ENCODE measurements at places on chromosomes 6 and 20.

GRCh38 chr20:35286077-35286898 is 1.7 kb upstream of the EIF6 start:
- no peak for DNase-seq

DNA sequence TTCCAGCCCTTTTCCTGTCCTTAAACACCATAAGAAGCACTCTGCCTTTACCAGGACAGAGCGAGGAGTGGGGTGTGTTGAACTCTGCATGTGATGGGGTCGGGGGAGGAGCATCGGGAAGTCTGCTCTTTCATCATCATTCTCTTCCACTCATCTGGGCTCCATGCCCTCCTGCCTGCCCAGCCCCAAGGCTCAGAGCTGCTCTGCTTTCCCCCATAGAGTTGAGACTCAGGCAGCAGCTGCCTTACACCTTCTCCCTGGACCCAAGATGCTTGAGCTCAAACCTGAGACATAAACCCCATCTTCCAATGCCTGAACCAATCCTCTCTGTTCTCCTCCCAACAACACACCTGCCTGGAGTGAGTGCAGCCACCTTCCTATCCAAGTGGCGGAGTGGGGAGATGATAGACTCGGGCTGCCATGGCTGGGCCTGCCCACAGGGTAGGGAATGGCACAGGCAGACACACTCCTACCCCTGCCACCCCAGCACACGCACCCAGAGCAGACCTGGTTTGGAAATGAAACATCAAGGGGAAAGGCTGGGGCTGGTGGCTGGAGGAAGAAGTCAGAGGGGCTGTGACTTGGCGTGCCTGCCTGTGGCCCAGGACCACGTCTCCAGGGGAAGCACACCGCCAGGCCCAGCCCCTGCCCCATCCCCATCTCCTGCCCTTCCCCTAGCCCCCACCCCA is 28.4 kb downstream of the TFEB start:
- peak; percentile 76 for DNase-seq

DNA sequence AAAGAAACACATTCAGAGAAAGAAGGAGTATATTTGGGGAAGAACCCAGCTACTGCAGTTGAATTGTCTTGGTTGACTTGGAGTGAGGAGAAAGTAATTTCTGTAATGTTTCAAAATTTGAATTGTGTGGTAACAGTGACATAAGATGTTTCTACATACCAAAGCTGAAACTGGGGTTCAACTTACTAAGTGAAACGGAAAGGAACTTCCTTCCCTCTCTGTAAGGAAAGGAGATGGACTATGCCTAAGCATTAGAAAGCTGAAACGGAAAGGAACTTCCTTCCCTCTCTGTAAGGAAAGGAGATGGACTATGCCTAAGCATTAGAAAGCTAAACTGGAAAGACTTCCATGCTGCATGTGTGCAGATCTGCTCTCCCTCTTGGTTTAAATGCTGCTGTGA is 46.0 kb downstream of the HUS1B start:
- no peak for DNase-seq

DNA sequence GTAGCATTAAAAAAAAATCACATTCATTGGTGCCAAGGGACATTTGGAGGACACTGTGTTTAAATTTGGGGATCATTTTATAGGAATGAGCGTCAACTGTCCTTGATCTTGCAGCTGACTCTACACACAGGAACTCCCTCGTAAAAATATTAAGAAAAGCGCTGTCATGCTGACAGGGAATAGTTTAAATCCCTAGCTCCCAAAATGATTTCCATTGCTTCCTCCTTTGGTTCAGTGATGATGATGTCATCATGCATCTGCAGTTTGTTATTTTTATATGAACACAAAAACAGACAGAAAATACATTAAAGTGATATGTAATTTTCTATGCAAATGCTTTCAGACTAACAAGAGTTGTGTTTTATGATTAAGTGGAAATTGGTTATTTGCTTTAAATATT is 275.6 kb downstream of the BTBD9 start:
- DNase-seq = no peak

- no peak for DNase-seq
These were observed 51.5 kb downstream of the DSTN start for GRCh38 chr20:17621229-17621968.

DNA sequence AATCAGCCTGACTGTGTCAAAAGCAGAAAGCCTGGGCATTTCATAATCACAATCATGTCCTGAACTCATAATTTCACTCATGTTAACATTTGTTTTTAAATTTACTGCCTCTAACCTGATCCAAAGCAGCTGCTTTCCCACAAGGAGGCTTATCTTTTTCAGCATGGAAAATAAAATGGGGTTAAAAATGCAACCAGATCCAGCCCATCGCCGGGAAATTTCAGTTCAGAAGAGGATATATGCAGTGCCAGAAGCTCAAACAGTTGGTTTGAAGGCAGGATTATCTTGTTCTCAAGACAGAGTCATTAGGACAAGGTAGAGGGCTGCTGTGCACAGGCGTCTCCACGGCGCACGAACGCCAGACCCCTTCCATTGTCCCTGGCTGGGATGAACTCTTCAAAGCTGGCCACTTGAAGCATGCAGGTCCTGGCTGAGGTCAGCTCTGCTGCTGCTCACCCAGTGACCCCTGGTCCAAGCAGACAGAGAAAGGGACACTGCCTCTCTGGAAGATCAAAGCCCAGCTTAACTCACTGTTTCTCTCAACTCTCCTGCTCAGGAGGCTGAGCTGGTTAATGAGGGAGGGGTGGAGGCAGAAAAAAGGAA is 191.1 kb upstream of the HEY2 start:
- DNase-seq = no peak

GRCh38 chr6:87905101-87905641 is 142.5 kb upstream of the SPACA1 start:
- DNase-seq = no peak

DNA sequence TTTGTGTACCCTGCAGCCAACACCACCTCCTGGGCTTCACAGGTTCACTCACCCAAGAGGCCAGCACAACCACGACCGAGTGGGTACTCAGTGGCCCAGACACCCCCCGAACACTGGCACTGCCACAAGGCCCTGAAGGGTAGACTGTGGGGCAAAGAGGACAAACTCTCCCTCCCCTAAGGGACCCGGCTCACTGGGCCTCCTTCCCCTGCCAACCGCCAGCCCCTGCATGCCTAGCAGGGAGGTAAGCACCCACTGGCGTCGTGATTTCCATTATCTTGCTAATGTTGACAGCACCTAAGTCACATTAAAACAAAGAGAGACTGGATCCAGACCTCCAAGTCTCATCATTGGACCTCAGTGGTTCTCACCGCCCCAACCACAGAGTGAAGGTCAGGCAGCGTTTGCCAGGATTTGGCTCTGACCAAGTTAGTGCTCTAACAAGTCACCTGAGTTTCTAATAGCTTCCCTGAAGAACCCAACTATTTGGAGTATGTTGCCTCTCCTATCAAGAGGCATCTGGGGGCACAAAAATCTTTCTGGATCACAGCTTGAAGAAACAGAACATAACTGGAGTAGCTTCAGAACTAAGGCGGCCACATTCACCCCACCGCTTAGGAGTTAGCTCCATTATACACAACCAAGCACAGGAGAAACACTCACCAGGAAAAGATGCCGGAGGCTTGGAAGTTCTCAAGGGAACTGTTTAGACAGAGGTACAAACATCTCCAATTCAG is 14.0 kb upstream of the APMAP start:
- no peak for DNase-seq

DNA sequence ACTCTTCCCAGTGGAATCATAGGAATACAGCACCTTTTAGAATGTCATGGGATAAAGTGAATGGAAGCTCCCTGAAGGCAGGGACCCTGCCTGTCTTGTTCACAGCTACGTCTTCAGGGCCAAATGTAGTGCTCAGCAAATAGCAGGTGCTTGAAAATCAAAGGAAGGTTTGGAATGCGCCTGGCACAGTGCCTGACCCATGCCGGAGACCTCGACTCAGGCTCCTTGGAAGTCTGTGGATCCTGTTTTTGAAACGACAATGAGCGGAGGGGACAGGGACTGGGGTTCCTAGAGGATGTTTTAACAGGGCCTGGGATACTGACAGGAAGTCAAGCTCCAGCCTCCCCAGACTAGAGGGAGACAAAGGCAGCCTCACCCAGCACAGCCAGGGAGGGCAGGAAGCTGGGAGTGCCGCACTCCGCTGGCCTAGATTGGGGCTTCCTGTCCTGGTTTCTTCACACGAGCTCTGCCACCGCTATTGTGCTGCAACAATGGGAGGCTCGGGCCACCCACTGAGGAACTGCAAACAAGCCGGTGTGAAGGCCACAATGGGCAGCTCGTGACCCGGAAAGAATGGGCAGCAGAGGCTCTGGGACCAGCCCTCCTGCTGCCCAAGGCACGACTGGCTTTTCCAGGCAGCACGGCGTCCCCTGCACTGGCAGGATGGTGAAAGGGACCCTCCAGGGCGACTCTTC is 76.7 kb downstream of the PREX1 start:
- DNase-seq = no peak

GRCh38 chr6:33280539-33280938 is 3.6 kb downstream of the B3GALT4 start:
- no peak for DNase-seq

GRCh38 chr6:64100702-64101303 is 465.2 kb downstream of the PHF3 start:
- no peak for DNase-seq

- DNase-seq = no peak
These were observed 435.2 kb upstream of the CHD6 start for GRCh38 chr20:42053350-42053749.

DNA sequence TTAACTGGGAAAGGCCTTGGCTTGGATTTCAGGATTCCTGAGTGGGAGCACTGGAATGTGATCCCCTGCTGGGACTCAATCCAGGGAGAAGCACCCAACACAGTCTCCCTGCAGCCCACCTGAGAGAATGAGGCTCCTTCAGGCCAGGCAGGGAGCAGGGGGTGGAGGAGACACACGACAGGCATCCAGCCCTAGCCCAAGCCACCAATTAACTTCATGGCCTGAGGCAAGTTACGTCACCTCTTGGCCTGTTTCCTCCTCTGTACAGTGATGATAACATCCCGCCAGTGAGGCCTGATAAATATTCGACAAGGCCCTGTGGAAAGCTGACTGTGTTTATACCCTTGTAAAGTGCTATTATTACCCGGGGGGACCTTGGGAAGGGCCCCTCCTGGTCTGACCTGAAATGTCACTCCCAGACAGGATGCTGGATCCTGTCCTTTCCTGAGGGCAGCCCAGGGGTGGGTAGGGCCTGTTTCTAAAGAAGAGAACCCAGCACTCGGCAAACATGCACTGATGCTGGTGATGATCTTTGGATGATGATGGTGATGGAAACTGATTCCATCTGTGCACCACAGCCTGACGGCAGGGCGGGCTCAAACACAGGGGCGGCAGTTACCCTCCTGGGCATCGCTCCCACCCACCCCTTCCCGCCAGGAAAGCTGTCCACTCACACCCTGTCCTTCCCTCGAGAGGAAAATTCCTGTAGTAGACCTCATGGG is 12.4 kb downstream of the FRS3 start:
- DNase-seq = peak; percentile 54

DNA sequence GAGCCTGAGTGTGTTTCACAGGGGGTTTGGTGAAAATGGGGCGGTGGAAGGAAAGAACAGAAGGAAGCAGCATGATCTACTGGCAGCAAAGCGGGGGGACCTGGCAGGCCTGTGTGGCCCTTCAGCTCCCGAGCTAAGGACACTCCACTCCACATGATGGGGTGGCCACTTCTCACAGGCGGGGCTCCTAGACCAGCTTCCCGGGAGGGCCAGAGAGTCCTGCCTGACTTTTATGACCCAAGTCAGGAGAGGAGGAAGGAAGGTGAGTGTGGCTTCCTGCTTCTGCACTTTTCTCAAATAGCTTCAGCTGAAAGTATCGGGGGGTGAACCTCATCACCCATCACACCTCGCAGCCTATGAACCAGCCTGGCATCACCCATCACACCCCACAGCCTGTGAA is 117.5 kb upstream of the AFDN start:
- DNase-seq = no peak

GRCh38 chr20:23095499-23095898 is 9.4 kb upstream of the CD93 start:
- no peak for DNase-seq

DNA sequence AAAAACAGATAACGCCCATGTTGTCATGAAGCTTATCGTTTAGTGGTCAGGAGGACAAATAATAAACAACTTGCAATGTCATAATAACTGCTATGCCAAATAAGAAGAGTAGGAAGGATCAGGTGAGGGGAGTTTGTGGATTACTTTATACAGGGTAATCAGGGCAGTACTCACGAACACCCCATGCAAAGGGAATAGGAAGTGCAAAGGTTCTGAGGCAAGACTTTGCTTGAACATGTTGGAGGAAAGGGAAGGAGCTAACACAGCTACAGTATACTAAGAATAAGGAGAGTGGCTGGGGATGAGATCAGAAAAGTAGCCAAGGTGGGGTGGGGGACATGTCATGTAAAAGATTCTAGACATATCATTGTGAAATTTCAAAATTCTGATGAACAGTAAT is 292.0 kb upstream of the RUNX2 start:
- no peak for DNase-seq

DNA sequence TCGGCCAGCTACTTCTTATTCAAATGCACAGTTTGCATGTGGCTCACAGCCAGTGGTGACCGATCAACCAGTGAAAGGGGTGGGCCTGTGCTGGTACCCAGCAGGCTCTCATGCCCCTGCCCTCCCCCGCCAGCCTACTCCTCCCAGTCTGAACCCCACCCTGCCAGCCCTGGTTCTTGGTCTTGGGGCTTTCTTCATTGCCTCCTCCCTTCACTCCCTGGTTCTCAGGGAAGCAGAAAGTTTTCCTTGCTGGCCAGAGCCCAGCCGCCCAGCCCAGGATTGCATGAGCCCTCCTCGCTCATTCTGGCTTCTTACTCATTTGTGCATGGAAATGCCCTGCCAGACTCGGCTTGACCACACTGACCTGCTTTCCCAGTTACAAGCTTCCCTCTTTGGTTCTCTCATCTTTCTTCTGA is 40.8 kb downstream of the KCNK17 start:
- no peak for DNase-seq

DNA sequence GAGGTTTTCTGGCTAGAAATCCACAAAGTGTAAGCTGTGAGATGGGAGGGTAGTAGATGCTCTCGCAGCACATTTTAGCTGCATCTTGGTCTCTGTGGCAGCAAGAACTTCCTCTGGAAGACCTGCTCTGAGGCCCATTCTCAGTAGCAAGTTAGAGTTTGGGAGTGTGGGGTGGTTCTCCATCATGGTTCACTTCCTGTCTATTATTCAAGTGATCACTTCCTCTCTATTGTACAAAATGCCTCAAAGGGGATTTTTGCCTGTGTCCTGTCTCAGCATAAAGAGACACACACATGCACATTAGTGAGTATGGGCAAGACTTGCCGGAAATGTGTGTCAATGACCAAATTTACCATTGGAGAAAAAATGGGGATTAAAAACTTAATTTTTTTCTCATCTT is 42.5 kb downstream of the LYRM2 start:
- no peak for DNase-seq

GRCh38 chr6:44180886-44181285 is 22.3 kb downstream of the CAPN11 start:
- DNase-seq = no peak
